Breast epithelium (tissue), 4 donors: ENCODE measurements at places on chromosomes 11 and 22. TPM values are rescaled to one million over a fixed set of nuclear protein-coding genes. Genes with fewer than 3 reads are reported as not detected.

Gene CYP2D6
- total RNA-seq, result 0.16 TPM

Gene KCNA4
- 3.2 TPM for total RNA-seq

Gene F2
- total RNA-seq, result not detected

Gene UBQLNL
- 1.1 TPM for total RNA-seq

Gene MYOD1
- total RNA-seq, result not detected

Gene CNTN5
- total RNA-seq, result not detected

Gene NXPE2
- not detected for total RNA-seq

Gene TYMP
- 44.6 TPM for total RNA-seq

Gene OSM
- 1.3 TPM for total RNA-seq

Gene PARVG
- total RNA-seq, result 10.2 TPM

Gene CCDC188
- not detected for total RNA-seq

Gene LRP4
- total RNA-seq, result 6.4 TPM

Gene PNPLA5
- total RNA-seq, result not detected

Gene MS4A2
- total RNA-seq, result 0.66 TPM
